ENCODE measurements at places on chromosomes 11 and 22.

GRCh38 chr11:15107730-15108515, 6.8 kb upstream of the INSC start:
- DNase-seq = no peak

- no peak for DNase-seq
Measured at GRCh38 chr11:24132471-24132870, 364.4 kb upstream of the LUZP2 start.

DNA sequence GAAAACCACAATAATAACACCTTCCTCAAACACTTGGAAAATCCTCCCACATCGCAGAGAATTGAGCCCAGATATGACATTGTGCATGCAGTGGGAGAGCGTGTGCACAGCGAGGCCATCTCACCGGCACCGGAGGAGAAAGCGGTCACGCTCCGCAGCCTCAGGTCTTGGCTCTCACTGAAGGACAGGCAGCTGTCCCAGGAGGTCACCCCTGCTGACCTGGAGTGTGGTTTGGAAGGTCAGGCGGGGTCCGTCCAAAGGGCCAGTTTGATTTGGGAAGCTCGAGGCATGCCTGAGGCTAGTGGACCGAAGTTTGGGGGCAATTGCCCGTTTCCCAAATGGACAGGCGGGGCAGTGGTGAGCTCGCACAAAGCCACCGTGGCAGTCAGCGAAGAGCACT, 86.7 kb downstream of the KIAA1671 start:
- no peak for DNase-seq

DNA sequence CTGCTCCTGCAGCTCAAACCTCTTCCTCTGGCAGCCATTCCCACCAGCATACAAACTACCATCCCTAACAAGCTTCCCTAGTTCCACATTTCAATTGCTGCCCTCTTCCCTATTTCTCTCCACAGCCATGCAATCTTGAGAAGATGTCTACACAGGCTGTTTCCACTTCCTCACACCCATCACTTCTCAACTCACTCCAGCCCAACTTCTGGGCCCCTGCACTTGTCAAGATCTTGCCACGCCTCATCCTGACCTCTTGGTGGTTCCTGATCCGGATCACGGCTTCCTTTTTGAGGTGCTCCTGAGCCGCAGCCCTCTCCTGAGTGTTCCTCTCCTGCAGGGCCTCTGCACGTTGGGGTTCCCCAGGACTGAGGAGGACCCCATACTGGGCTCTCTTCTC, 22.6 kb downstream of the RPL27A start:
- no peak for DNase-seq

DNA sequence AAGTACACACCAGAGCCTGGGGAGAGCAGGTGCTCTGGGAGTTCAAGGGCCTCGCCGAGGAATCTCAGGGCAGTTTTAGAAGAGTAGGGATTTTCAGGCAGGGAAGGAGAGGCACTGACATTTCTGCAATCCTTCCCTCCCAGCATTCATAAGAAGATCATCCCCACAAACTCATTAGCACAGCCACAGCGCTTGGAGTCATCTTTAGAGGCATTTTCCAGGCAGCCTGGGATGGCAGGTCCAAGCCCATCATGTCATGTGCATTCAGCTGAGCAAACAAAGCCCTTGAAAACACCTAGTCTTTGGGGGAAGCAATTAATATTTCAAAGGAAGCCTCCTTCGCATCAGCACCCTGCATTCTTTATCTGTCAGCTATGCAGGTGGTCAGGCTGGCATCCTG, 43.8 kb downstream of the MAP6 start:
- DNase-seq = no peak

DNA sequence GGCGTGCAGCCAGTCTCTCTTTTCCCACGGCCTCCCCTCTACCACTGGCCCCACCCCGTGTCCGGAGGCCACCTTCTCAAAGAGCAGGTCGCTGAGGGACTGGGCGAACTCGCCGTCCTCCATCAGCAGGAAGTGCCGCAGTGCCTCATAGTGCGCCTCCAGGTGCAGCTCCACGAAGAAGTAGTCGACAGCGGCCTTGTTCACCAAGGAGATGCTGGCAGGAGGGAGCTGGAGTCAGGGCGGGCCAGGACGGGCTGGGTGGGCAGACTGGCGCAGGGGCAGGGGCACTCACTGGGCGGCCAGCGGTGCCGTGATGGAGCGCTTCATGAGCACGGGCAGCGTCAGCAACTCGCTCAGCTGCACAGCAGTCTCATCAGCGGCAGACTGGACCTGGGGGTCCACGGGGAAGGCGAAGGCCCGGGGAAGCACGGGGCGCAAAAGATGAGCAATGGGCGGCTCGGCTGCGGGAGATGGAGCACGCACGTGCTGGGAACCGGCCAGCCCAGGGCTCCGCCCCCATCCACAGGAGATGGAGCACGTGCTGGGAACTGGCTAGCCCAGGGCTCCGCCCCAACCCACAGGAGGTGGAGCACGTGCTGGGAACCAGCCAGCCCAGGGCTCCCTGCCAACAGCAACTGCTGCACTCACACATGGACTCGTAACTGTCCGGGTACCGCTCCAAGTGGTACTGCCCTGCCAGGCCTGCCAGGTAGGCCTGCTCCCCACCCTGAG, 18.4 kb downstream of the SELENOO start:
- no peak for DNase-seq

GRCh38 chr11:35549787-35550186, 24.4 kb upstream of the PAMR1 start:
- DNase-seq = peak; percentile 86

GRCh38 chr11:93193731-93194130, 4.1 kb downstream of the SLC36A4 start:
- DNase-seq = no peak

GRCh38 chr11:46237248-46238077, 40.0 kb upstream of the CREB3L1 start:
- DNase-seq = peak; percentile 85

DNA sequence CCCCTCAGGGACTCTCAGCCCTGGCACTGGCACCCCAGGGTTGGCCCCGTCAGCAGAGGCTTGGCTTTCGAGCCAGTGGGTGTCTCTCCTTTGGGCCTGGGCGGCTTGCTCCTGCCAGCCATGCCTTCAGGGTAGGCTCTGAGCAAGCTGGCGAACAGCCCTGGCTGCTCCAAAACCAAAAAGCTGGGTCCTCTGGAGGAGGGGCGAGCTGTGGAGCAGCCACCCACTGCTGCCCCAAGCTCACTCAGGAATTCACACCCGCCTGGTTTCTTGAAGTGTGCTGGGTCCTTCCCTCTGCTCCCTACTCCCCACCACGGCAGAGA, 6.2 kb downstream of the YDJC start:
- no peak for DNase-seq

- DNase-seq = no peak
Measured at GRCh38 chr11:128497776-128498095, 89.6 kb downstream of the ETS1 start.

DNA sequence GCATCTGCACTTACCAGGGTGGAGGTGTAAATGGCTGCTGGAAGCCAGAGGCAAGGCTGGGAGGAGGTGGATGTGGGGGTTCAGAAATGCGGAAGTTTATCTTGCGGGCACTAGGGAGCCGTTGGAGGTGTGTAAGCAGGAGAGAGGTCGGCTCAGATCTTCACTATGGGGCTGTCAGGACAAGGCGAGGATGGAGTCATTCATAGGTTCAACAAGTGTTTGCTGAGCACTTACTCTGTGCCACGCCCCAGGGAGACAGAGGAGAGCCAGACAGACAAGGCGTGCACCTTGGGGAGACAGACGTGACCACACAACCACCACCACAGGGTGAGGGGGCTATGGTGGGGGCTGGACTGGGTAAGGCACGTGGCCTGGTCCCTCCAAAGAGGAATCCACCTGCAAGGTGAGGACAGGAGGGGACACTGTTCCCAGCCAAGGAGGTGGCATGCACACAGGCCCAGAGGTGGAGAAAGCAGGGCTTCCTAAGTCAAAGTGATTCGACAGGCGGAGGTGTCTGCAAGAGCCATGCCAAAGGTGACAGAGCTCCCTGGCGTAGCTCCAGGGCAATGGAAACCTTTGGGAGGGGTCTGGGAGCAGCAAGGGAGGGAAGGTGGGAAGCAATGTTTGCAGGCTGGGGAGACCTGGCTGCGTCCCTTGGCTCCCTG, 30.8 kb upstream of the TCF20 start:
- DNase-seq = no peak

DNA sequence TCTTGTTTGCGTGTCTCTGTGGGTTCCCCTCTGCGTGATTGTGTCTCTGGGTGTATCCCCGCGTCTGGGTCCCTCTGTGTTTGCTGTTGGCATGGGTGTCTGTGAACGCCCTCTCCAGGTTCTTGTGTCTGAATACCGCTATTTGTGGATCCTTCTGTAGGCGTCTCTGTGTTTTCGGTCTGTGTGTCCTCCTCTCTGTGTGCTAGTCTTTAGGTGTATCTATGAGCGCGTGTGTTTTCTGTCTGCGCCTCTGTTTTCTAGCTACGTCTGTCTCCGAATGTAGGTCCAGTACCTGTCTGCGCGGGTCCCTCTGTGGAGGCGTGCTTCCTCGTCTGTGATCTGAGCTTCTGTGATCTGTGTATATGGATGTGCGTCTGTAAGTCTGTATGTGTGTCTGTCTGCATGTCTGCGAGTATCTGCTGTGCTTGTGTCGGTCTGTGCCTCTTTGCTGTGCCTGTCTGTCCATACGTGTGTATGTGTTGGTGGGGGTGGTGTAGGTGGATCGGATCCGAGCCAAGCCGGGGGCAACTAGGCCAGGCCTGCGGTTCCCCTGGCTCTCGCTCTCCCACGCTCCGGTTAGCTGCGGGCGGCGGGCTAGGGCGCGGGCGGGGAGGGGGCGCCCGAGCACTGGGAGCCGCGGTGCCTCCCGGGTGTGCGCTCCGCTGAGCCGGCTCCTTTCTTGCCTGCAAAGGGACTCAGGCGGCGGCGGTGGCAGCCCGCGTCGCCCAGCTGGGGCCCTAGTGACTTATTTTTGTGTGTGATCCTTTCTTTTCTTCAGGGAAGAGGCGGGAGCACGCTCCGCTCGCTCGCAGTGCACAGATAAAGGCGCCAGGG, 105.3 kb upstream of the E2F8 start:
- DNase-seq = no peak

GRCh38 chr11:37394236-37394870, 796.3 kb upstream of the RAG2 start:
- DNase-seq = no peak

DNA sequence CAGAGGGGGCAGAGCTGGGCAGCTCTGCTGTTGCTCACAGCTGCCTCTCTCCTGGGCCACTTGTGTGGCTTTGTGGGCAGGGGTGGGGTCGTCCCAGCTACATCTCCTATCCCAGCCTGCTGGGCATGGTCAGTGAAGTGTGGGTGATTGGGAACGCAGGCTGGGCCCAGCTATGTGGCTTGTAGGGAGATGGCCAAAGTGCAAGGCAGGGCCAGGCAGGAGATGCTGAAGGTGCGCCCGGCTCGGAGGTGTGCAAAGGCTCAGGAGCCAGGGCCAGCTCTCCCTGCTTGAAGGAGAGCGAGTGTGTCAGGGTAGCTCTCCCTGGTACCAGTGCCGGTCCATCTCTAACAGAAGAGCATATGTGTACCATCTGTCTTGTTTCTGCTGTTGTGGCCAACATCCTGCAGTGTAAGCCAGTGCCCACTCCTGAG, 8.4 kb upstream of the RANBP1 start:
- DNase-seq = no peak

GRCh38 chr11:921921-922678, 3.6 kb upstream of the AP2A2 start:
- DNase-seq = no peak

DNA sequence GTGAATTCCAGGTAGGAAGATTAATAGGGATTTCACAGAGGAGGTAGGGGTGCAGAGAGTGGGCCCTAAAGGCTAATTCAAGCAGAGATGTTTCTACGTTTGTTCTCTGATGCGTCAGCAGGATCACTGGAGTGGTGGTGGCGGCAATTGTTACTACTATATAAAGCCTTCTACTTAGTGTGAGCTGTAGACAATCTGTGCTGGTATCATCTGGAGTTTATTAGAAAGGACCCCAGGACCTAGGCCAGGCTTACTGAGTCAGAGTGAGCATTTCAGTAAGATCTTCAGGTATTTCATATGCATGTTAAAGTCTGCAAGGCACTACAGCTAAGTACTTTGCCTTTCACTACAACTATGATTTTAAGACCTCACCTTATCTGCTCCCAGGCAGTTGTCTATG, 59.5 kb downstream of the USP35 start:
- DNase-seq = no peak

GRCh38 chr11:1054143-1055108, 17.9 kb upstream of the MUC6 start:
- no peak for DNase-seq

DNA sequence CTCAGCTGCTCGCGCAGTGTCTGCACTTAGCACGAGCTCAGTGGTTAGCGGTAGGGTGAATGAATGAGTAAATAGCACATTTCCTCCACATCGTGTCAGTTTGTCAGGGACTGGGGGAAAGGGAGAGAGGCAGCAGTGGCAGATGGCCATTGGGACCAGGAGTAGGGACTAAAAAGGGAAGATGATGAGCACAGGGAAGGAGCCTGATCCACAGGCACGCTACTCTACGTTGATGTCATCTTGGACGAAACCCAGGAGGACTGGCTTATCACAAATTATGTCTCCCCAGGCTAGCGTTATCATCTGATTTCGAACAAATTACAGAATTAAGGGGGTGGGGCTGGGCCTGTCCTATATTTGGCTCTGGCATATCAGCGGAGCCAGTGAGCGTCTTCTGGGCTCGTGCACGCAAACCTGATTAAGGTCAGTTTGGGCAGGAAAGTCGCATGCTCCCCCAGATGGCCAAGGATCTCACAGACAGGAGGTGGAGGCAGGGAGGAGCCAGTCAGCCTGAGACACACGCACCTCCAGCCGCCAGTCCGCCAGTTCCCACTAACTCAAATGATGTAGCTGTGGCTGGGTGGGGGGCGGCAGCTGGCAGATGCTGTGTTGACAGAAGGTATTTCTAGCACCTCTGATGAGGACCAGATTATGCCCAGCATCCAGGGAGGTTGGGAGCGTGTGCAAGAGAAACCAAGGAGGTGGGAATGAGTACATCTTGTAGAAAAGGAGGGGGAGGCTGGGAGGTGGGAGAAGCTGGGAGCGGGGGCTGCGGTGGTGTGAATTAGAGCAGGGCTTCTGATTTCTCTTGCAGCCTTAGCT, 97.4 kb upstream of the PRDM11 start:
- no peak for DNase-seq

- no peak for DNase-seq
Measured at GRCh38 chr11:67357831-67358670, 4.7 kb upstream of the POLD4 start.

DNA sequence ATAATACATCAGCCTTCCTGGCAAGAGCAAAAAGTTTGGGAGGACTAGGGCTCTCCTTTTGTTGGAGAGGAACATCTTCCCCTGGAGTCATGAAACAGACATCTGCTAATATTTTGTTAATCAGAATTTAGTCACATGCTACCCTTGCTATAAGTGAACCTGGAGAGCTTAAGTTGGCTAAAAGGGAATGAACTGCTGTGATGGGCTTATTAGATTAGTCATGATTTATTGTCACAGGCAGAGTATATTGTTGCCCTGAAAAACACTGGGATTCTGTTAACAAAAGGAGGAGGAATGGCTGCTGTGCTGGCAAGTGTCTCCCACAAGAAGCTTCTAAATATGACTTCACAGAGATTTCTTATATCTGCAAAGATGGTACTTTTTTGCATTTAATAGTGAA, 16.0 kb downstream of the TCP11L1 start:
- DNase-seq = no peak

DNA sequence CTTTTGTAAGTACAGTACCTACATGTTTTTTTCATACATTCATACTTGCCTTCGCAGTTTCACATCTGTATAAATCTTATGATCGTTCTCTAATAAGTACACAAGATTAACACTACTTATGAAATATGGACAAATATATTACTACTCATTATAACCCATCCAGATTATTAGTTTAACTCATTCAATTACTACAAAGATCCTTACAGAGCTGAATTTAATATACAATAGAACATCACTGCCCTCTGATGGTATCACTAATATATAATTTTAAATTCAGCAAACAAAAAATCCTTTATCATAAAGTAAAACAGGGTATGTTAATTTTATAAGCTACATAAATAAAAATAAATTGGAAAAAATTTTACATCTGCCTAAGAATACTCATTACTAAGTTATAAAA, 7.4 kb downstream of the SVIP start:
- no peak for DNase-seq

Measured in amniotic stem cell (primary cell).